ENCODE measurements at places on chromosomes 2 and 18.

GRCh38 chr18:10128921-10129501 lies 215.2 kb downstream of the VAPA start:
- no peak for DNase-seq

DNA sequence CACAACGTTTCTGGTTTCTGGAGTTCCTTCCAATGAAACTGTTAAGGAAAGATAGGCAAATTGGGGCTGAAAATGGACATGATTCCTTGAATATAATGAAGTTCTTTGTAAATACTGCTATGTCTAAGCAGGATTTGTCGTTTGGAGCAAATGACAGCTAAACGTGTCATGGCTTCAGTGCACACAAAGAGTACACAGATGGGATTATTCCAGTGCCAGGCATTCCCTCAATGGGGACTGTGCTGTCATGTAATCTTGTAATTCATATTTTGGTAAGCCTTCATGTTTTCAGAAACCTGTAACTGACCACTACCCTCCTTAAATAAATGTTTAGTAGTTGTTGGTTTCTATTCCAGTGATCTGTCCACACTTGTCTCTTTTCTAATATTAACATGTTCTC lies 404.7 kb upstream of the CDH7 start:
- no peak for DNase-seq

DNA sequence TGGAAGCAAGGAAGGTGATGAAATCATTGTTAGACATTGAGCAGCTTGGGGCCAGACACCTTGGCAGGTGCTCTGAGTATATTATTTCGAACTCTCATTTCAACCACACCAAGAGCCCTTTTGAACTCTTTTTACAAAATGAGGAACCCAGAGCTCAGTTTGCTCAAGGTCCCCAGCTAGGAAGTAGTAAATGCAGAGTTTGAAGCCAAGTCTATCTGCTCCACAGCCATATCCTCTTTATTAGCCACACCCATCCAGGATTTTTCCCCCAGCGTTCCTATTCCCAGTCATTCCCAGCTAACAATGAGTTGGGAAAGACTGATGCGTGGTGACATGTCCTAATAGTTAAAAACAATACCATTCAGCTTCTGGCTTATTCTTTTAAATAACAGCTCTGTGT lies 40.2 kb downstream of the SEMA4F start:
- DNase-seq = no peak

- DNase-seq = no peak
Observed at GRCh38 chr2:122098306-122098705, 342.9 kb downstream of the TSN start.

GRCh38 chr2:119760956-119761275 lies 1.2 kb downstream of the PTPN4 start:
- no peak for DNase-seq

- no peak for DNase-seq
Observed at GRCh38 chr2:238120463-238121298, 17.8 kb upstream of the KLHL30 start.

DNA sequence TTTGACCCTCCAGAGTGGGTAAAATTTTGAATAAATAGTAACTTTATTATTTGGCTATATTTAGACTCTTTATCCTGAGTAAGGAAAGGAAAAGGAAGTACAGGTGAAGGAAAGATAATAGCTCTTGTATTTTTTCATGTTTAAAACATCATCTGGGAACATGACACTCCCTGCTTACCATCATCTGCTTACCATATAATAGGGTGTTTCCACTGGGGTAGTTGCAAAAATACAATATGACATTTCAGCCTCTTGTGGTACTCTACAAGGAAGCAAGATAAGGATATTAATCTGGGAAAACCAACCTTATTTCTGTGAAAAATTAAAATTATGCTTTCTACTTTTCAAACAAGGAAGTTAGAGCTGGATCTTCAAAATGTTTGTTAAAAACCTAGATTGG lies 9.9 kb downstream of the RELCH start:
- no peak for DNase-seq

GRCh38 chr2:33131111-33131510 lies 184.4 kb downstream of the LTBP1 start:
- DNase-seq = no peak

- no peak for DNase-seq
Observed at GRCh38 chr18:35525795-35526494, 28.2 kb upstream of the INO80C start.

GRCh38 chr2:132420816-132421805 lies 4.5 kb downstream of the GPR39 start:
- DNase-seq = no peak

DNA sequence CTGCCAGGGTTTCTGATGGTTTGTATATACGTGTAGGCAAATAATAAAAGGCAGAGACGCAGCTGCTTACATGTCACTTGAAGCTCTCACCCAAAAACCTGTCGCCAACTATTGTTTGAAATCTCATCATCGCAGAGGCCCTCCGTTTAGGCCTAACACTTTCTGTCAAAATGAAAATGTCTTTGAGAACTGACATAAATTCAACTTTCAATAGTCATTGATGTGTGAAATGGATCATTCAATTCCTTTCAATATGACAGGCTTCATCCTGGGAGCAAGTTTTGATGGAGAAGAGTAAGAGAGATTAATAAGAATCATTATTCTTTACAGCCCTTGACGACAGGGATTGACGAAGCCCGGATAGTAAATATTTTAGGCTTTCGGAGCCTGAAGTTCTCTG lies 2.7 kb downstream of the ACTG2 start:
- no peak for DNase-seq

DNA sequence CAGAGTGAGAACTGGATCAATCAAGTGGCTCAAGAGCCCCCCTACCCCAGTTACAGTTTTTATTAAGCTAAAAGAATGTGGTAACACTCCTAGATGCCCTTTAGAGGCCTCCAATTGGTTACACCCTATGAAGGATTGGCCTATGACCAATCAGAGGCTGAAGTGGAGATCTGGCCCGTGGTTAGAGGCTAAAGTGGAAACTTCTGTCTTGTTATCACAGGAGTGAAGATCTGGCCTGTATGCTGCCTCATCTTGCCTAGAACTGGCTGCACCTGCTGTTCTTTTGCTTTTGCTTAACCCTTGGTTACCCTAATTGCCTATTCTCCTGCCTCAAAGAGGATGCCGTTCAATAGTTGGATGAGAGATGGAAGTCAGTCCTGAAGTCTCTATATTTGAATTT lies 100.1 kb upstream of the MAP2 start:
- no peak for DNase-seq

DNA sequence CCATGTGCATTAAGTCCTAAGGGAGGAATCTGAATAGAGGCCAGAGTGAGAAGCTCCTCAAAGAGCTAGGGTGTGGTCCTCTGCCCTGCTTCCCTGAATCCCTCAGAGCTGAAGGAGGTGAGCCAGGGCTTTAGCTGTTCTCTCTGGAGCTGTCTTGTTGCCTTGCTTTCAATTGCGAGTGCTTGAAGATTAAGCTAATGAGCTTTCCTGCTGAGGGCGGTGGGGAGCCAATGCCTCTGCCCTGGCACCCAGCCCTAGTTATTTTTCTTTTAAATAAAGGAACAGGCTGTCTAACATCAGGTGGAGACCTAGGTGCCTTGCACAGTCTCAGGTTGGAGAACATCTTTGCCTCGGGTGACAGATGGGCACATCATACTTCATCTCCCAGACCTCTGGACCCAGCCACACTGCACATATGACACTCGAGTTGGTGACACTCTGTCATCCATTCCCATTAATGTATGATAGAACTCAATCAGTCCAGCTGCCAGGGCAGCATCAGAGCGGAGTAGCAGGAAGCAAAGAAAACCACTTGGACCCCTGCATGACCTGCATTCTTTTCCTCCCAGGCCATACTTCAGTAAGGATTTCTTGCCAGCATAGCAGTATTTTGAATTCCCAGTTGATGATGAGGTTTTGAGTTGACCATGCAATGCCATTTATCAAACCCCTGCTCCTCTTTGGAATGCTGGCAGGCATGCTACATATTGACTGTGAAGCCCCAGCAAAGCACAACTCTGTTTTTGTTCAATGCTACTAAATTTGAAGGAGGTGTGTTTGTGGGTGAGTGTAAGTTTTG lies 292.7 kb downstream of the RNF144A start:
- DNase-seq = no peak

- no peak for DNase-seq
Observed at GRCh38 chr2:150526827-150527226, 39.4 kb upstream of the RND3 start.

DNA sequence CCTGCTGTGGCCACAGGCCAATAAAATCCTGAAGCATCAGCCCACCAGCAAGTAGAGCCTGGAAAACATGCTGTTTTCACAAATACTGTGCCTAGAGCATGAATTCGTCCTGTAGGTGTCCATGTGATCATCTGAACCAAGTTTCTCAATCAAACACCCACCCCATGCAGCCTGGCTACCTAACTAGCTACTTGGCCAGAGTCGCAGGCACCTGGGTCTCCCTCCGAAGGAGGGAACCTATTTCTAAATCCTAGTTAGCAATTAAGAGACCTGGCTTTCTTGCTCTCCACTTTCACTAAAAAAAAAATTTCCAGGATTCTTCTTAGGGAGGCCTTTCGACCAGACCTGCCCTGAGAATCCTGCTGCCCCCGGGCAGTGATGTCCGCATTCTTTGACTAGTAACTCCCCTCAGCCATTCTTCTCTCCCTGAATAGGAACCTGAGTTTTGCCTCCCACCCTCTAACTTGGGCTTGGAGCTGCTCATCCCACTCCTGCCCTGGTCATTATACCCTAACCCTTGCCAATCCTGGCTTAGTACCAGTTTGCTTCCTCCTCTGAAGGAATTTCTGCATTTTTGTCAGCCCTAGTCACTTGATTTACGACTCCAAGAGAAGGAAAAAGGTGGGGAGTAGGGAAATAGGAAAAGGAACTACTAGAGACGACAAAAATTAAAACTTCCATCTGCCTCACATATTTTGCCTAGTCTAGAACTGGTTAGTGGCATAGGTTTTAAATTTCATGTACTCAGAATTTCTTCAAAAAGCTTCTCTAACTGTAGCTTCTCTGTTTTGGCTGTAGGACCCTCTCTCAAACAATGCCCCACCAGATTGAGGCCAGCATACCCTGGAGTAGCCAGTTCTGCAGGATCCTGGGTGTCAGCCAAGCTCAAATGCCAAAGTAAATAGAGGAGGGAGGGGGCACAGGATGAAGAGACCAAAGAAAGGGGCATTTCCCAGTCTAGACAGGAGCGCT lies 25.4 kb upstream of the TANK start:
- no peak for DNase-seq

- no peak for DNase-seq
Observed at GRCh38 chr2:63631501-63631900, 42.7 kb downstream of the MDH1 start.

DNA sequence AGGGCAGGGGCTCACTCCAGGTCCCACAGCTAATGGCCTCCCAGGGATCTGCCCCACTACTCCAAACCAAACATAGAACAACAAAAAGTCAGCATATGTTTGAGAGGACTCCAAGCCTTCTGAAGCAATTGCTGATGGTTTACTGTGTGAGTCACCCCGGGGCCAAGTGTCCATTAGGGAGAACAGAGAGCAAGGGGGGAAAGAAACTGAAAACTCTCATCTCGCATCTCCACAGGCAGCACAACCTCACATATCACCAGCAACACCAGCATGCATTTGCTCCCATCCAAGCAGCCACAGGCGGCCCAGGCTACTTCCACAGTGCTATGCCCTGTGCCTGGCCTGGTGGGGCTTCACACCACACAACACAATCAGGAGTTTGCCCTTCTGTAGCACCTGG lies 39.1 kb downstream of the CYRIA start:
- DNase-seq = no peak

DNA sequence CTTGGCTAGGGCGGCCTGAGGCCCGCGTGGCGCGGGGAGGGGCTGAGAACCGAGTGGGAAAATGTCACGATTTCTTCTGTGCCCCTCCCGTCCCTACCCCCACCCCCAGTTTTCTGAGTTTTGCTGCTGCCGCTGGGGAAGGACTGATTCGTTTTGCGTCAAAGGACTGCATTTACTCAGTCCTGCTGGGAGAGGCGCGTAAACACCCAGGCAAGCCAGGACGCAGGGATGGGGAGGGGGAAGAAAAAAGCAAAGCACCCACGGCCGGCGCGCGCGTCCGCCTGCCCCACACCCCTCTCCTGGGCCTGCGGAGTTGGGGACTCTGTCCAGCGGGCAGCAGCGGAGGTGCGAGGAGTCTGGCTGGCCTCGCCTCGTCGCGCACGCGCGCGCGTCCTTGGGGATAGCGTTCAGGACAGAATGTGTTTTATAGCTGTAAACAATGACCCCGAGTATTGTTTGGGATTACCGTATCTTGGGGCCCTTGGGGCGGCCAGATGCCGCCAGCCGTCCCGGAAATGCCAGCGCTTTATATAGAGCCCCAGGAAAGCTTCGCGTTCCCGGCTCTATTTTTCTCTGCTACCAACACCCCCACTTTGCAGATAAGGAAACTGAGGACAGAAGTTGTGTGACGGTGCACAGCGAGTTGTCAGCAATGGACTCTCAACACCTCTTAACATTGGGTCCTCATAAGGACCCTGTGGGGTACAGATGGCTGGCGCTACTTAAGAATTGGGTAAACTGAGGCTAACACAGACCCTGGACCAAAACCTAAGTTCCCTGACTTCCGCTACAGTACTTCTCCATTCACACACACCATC lies 1.7 kb upstream of the FOSL2 start:
- DNase-seq = no peak

DNA sequence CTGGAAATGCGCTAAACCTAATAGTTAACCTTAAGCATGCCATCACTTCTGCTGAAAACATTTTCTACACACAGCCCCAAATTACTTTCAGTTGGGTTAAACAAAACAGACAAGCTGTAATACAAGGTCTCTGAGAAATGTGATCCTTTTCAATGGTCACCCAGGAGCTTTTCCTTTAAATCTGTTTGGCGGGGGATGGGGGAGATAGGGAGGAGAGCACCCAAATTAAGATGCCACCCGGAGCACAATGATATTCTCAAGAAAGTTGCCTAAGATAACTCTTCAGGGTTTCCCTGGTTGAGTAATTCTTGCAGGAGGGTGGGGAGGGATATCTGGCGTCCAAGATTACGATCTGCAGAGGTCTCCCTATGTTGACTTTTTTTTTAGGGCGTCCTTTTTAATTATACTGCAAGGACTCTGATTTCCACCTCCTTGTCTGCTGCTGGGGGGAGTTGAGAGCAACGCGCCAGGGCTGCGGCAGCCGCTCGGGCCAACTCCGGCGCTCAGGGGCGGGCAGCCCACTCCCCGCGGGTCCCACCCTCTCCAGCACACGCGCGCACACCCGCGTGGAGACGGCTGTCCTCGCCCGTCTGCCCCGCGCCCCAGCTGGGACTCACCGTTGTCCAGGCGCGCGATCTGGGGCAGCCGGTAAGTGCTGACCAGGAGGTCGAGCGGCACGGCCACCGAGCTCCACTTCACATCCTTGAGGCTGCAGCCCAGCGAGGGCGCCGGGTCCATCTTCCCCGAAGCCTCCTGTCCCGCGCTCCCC lies 807 bp downstream of the GAREM1 start:
- no peak for DNase-seq
